ENCODE measurements at places on chromosomes 16 and 17.

DNA sequence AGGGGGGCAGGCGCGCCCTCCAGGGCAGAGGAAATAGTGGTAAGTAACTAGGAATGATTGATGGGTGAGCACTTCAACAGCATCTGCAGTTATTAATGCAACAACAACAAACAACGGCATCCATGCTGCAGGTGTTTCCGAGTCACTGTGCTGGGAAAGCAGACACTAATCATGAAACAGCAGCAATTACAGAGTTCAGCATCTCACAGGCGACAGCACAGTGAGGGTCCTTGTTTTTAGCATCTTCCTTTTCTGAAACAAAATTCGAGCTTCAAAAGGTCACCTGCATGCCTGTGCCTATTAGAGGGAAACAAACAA is 191.9 kb downstream of the SLC39A11 start:
- no peak for DNase-seq

- no peak for DNase-seq
Measured at GRCh38 chr17:27085517-27085916, 208.4 kb upstream of the WSB1 start.

DNA sequence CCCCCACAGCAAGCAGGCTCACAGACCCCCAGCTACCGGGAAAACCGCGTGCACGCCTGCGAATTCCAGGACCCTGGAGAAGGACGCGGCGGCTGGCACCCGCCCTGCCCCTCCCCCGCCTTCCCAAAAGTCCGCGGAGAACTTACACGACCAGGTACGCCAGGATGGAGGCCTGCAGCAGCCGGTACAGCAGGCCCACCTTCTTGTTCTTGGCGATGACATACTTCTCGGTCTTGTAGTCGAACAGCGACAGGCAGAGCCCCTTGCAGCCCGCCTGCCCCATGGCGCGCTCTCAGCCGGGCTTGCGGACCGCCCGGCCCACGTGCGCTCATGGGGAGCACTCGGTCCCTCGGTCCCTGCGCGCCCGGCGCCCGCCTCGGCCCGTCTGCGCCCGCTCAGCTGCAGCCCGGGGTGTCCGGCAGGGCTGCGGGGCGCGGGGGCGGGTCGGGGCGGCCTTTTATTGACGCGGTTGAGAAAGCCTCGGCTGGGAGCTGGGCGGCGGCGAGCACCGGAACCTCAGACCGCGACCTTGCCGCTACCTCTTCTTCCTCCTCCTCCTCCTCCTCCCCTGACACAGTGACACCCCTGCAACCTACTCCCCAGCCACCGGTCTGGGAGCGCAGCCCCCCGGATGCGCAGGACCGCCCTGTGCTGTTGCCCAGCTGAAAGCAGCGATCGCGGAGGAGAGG is at the start of gene P2RX5:
TSS of gene P2RX5 (minus strand) at position 433 of the 689 bp plus-strand sequence. CDS start at position 283, 150 bp downstream.
- no peak for DNase-seq

GRCh38 chr16:4419402-4419959 is 3.1 kb upstream of the CORO7 start:
- no peak for DNase-seq

GRCh38 chr17:82668024-82668630 is 19.9 kb upstream of the WDR45B start:
- DNase-seq = no peak
